Activated CD8-positive, alpha-beta T cell treated with anti-CD3 and anti-CD28 coated beads, Interleukin-2, amount 10 ng/mL, durations not matched to agents 7 days and 5 days (primary cell): ENCODE measurements at places on chromosomes 16 and 17.

DNA sequence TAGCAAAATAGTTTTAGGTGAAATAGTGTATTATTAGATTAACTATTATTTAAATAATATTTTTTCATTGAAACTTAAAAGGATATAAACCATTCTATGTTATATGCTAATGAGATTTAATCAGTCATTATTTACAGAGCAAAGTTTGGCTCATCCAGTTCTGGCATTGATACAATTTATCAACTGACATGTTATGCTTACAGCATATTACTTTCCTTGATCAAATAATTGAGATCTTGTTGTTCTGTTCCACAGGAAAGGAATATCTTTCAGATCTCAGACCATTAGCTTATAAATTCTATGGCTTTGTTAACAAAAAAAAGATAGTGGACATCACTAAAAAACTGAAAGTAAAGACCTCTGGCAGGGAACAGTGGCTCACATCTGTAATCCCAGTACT is 403.0 kb downstream of the ZFHX3 start:
- DNase-seq = no peak

DNA sequence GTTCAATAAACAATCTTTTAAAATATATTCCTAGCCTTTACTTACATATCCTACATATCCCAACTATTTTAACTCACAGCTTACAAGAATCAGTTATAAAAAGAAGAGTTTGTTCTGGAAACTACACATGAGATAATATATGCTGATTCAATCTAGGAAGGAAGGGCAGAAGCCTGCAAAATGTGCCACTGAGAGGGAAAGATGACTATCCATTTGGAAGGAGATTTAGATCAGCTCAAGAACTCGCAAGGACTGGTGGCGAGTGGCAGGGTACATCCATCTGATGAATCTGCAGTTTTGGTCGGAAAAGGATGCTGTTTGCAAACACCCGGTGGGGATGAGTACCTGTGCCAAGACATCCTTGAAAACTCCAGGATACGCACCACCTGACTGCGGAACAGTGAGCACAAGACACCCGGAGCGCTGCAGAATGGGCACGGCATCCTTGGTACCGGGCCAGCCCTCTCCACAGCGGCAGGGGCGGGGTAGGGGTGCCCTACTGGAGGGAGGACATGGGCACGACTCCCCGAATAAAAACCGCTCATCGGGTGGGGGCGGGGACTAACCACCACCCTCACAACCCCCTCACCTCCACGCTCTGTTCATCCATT is 723 bp downstream of the TRIM37 start:
- DNase-seq = peak; percentile 80

- DNase-seq = no peak
Observed at GRCh38 chr16:2830355-2830695, 222 bp downstream of the ZG16B start.

DNA sequence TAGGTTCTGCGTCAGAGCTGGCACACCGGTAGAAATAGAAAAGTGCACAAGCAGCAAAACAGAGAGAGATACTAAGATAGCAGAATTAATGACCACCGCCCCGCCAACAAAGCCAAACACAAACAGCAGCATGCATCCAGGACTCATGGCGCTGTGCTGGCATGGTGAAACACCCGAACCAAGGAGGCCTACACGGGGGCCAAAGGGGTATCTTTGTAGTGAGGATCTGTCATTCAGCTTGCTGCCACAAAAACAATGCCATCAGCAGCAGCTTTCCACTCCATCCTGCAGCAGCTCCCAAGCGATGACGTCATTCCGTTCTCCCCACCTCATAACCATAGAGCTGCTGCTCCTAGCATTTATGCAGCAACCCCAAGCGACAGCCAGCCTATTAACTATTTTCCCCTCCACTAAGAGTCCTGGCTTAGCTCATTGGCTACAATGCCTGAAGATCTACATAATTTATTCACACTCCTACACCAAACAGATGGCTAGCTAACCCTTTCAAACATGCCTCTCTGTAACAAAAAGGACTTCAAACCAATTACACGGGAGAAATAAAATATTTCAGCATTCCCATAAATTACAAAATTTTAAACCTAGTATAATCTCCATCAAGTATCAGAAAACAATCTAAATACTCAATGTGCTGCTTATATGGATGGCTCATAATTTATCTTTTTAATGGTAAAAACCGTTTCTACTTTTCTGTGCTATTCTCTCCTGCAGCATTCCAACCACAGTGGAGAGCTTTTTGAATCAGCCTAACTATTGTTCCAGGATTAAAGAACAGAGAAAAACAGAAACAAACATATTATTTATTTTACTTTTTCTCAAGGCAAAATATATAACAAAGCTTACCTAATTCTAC is 73.9 kb downstream of the SPAG9 start:
- no peak for DNase-seq

GRCh38 chr17:76569607-76570279 is 15.9 kb downstream of the ST6GALNAC2 start:
- no peak for DNase-seq

GRCh38 chr16:49093939-49094338 is 187.7 kb downstream of the CBLN1 start:
- no peak for DNase-seq

- DNase-seq = peak; percentile 86
Observed at GRCh38 chr16:84699712-84700445, at the start of gene USP10. Gene USP10, plus strand, starts transcription at chr16:84700000. Its CDS starts 91 bp downstream, at chr16:84700091.

- no peak for DNase-seq
Observed at GRCh38 chr16:89286096-89286495, 68.6 kb downstream of the ZNF778 start.

- DNase-seq = no peak
Observed at GRCh38 chr17:8015957-8016631, 13.7 kb downstream of the GUCY2D start.

GRCh38 chr17:77926981-77927380 is 31.5 kb upstream of the TNRC6C start:
- DNase-seq = no peak

- no peak for DNase-seq
Observed at GRCh38 chr16:23110257-23110899, 38.9 kb downstream of the USP31 start.

DNA sequence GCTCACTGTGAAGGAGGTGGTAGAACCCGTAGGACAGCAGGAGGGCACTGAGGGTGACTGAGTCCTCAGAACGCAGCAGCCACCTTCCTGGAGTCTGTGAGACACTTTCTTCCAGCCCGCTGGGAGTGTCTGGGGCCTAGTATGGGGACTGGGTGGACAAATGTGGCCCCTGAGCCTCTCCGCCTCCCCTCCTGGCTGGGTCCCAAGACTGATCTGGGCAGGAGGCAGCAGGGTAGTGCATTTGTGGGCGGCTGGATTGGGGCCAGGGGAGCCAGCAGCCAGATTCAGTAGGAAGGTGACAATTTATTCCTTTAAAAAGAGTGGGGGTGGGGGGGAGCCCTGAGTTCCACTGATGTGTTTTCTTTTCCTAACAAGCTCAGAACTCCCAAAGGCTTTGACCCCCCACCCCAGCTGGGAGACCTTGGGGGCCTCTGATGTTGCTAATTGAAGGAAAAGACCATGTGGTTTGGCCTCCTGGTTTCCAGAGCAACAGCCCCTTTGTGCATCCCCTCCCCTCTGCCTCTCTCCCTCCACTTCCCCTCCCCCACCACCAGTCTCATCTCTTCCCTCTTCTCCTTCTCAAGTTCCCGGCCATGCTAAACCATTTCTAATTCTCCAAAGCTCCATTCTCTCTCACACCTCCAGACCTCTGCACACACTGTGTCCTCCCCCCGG is 4.4 kb downstream of the CLEC19A start:
- DNase-seq = no peak

- DNase-seq = no peak
Observed at GRCh38 chr17:35252651-35253050, 9.8 kb downstream of the SLFN5 start.

DNA sequence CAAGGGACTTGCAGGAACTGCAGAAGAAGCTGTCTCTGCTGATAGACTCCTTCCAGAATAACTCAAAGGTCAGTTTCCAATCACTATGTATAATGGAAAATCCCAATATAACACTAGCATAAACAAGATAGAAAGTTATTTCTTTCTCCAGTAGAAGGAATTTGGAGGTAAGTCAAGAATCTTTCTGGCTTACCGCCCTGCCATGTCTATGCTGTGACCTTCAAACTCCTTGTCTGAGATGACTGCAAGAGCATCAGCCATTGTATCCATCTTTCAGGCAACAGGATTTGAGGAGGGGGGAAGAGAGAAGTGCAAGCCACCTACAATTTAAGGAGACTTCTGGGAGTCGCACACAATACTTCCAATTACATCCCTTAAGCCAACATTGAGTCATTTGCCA is 2.7 kb downstream of the LDAF1 start:
- no peak for DNase-seq

DNA sequence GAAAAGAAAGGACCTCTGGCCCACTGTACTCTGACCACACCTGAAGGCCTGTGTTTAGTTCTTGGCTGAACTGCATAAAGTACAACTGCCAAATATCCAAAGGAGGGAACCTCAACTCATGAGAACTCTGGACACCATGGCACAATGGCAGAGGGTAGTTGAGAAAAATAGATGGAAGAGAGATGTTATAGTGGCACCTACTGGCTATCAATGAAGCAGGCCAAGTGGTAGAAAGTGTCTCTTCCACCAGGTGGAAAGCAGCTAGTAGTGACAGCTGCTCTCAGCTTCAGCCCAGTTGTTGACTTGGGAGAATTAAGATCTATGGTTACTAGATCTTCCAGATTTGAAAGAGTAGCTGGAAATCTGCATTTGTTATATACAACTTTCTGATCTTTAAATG is 3.2 kb downstream of the MED31 start:
- DNase-seq = no peak

GRCh38 chr17:63035271-63035670 is 69.2 kb downstream of the TANC2 start:
- DNase-seq = no peak

DNA sequence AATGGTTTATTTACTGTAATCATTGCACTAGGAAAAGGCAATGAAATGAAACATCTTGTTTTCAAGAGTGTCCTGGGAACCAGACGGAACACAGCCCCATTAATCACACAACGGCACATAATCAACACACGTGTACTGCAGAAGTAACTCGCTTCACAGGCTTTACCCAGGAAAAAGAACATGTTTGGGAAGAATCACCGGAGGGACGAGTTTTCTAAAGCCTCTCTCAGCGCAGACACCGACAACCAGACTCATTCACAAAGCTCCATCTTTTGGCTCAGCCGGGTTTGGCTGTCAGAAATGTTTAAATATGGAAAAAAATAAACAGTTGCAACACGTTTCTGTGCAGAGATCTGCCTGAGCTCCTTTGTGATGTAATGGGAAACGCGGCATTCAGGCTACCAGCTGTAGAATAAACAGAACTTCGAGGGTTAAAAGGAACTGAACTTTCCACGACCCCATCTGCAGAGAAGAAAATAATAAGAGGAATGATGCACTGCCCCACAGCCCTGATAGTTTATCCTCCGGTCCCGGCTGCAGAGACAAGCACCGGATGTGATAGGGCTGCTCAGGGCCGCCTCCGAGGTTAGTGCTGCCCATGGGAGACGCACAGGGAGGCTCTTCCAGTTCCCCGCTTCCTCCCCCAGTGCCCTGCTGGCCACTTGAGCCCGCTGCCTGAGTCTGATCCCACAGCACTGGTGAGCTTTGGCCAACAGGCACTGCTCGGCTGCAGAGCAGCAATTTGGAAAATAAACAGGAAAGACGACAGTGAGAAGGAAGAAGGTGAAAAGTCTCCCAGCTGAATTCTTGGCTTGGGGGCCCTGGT is 119.8 kb downstream of the HIC1 start:
- DNase-seq = no peak

DNA sequence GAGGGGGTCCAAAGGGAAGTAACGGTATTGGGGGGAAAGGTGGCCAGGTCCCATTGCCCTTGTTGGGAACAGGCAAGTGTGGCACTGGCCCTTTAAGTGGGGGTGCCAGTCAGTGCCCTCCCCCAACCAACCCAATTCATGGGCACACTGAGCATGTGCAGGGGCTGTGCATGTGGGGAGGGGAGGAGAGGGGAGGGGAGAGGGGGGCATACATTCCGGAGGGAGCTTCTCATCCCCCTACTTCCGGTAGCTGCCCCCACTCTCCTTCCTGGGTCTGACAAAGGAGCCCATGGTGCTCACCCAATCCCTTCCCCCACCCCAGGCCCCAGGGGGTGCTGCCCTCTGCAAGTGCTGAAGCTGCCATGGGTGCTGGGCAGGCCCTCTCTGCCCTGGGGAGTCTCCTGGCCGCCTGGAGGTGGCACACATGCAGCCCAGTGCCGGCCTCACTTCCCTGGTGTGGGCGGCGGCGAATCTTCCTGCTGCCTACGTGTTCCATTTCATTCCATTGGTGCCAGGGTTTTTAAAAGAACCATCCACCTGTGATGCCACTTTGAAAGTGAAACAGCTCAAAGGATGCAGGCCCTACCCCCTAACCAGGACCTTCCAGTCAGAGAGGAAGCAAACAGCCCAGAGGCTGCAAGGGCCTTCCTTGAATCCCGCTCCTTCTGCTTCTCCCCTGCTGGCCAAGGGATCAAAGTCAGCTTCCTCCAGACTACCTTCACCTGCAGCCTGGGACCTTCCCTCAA is 11.0 kb downstream of the HEXIM2 start:
- DNase-seq = peak; percentile 68

DNA sequence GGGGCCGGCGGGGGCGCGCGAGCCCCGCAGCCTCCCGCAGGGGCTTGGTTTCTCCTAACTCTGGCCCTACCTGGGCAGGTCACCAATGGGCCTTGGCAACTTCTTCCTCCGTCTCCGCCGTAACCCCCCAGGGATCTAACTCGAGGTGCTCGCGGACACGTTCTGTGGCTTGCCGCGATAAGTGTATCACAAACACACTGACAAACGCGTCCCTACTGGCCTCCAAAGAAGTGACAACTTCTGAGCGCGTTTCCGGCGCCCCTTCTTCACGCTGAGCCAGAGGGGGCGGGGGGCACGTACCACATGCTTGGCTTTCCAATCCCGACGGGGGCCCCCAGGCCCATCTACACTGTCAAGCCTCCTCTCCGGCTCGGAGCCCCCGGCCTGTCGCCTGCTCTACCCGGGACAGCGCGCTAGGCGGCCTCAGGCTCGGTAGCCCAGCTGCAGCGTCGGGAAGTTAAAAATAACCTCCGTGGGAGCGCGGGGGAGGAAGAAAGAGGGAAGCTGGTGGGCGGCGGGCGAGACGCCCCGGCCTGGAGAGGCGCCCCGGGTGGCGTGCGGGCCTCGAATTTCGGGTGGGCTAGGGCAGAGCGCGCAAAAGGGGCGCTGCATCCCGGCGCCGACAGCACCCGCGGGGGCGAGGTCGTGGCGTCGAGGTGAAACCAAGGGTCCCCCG is 725 bp upstream of the SPHK1 start:
- peak; percentile 78 for DNase-seq

DNA sequence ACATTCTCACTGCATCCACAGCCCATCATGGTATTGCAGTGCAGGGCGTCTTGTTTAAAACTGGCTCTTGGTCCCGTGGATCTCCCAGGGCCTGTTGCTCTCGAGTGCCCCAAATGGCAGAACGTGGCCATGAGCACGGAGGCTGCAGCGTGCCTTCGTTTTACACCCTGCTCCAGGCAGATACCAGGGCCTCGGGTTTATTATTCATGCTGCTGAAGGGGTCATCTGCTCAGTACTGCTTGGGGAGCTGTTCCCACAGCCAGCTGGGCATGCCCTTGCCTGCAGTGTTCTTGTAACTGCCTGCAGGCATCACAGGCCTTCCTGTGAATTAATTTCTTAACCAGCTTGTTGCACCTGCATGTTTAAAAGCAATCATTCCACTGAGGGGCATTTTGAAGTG is 129.7 kb upstream of the CHMP6 start:
- peak; percentile 71 for DNase-seq

- no peak for DNase-seq
Observed at GRCh38 chr16:65422934-65423333, 301.1 kb upstream of the CDH11 start.

- DNase-seq = no peak
Observed at GRCh38 chr16:1982013-1982433, 754 bp upstream of the NOXO1 start.
